ENCODE measurements at places on chromosomes 3 and 15.

DNA sequence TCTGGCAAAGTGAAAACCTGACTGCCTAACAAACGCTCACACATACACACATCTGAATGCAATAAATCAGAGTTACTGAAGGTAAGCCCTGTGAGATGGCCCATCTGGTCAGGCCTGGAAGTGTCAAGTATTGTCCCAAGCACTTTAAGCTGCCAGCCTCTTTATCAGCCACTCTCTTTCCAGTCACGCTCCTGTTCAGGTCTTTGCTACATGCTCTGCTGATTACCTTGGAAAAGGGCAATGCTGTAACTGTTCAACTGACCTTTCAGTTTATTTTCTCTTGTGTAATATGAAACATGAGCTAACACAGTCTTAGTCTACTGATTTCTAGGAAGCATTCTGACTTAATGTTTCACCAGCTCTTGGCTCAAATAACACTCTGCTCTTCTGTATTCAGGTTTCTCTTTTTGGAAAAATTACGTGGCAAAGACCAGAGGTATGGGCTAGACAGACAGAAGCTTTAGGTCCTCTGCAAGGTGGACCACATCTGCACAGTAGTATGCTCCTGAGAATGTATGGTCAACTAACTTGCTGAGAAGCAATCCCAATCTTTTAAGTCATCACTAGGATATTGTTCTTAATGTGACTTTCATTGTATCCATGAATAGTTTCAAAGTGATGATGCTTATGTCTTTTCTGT, 44.5 kb downstream of the GBE1 start:
- no peak for DNase-seq

DNA sequence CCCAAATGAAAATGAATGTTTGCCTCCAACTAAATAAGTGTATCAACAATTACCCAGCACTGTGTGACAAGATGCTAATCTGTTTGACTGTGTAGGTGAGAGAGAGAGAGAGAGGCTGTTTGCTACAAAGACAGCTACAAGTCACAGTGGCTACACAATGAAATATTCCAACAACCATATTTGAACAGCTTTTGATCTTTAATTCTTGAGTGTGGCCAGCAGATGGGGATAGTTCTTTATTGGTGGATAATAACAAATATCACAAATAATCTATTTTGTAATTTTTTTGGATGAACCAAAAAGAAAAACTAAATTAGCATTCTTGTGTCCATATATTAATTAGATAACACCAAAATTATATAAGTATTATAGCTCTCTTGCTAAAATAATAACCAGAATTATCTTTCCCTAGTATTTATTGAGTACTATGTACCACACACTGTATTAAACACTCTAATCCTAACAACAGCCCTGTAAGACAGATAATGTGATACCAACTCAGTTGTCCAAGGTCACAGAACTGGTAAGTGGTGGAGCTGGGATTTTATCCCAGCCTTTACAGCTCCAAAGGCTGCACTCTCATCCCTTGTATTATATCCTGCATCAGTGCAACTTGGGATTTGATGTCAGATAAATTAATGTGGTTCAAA, 61.9 kb upstream of the C3orf80 start:
- DNase-seq: no peak

- DNase-seq: no peak
Measured at GRCh38 chr3:29478611-29479010, 197.7 kb downstream of the RBMS3 start.

GRCh38 chr3:14152233-14152962, 26.0 kb downstream of the XPC start:
- DNase-seq: no peak

GRCh38 chr15:44069489-44069888, 125.6 kb downstream of the FRMD5 start:
- DNase-seq: no peak

- DNase-seq: no peak
Measured at GRCh38 chr3:196969134-196969659, 564 bp upstream of the PIGZ start.

GRCh38 chr3:139934613-139935015, 371 bp upstream of the CLSTN2 start:
- DNase-seq: peak; percentile 84

- no peak for DNase-seq
Measured at GRCh38 chr3:177516158-177517011, 319.1 kb upstream of the TBL1XR1 start.

DNA sequence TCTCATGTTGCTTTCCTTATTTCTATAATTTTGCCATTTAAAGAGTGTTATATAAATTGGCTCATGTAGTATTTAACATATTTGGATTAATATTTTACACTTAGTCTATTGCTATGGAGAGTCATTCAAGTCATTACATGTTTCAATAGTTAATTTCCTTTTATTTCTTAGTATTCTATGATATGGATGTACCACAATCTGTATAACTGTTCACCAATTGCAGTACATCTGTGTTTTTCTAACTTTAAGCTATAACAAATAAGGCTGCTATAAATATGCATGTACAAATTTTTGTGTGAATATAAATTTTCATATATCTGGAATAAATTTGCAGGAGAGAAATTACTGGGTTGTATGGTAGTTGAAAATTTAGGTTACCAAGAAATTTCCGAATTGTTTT, 993.4 kb downstream of the NAALADL2 start:
- no peak for DNase-seq

DNA sequence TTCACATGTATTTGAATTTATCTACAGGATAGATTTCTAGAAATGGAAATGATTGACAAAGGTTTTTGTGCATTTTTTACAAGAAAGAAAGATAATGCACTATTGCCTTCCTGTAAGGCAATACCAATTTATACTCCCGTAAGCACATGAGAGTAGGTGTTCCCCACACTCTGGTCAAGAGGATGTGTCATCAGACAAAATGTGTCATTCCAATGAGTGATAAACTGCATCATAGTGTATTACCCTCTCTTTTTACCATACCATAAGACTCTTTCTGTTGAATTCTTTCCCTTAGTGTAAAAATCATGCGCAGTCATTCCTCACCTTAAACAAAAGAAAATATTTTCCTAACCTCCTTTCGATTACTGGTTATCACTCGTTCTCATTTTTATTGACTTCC, 251.0 kb downstream of the ROBO1 start:
- no peak for DNase-seq

- DNase-seq: no peak
Measured at GRCh38 chr3:131705558-131706051, 202.8 kb upstream of the MRPL3 start.

- DNase-seq: no peak
Measured at GRCh38 chr3:179837374-179837773, 184.5 kb downstream of the USP13 start.

Measured in WTC11 (cell line).